ENCODE measurements at places on chromosomes 16 and 17. TPM values are rescaled to one million over a fixed set of nuclear protein-coding genes. Genes with fewer than 3 reads are reported as not detected.

Gene DDX42
- total RNA-seq: 118 TPM

Gene PPY
- total RNA-seq: 0.44 TPM

Gene KCNH4
- total RNA-seq: 0.36 TPM

Gene DCAKD
- total RNA-seq: 19.3 TPM

Gene SULT1A2
- 0.12 TPM for total RNA-seq

Gene PYDC1
- total RNA-seq: not detected

Gene PHAF1
- 25.6 TPM for total RNA-seq

Gene HEATR9
- total RNA-seq: not detected

Gene FBXO39
- total RNA-seq: not detected

Gene DYNLRB2
- not detected for total RNA-seq

Gene HES7
- 2.1 TPM for total RNA-seq

Gene BAHCC1
- 6.5 TPM for total RNA-seq

Gene CBX1
- total RNA-seq: 76.1 TPM

Gene ZNF598
- total RNA-seq: 54.4 TPM

Gene CASKIN2
- 12.1 TPM for total RNA-seq

Gene TMC7
- total RNA-seq: 6.9 TPM

Gene ST6GALNAC2
- 0.58 TPM for total RNA-seq

Gene NOS2
- total RNA-seq: 0.14 TPM

Gene CRYBA1
- not detected for total RNA-seq

Gene PRCD
- total RNA-seq: 0.08 TPM

Gene APOBR
- total RNA-seq: 0.06 TPM

Gene ERBB2
- 34.4 TPM for total RNA-seq

Gene LGALS9C
- total RNA-seq: not detected

Gene ATP1B2
- 0.17 TPM for total RNA-seq

Gene ZDHHC1
- total RNA-seq: 6.9 TPM

Gene LSM12
- total RNA-seq: 53.4 TPM

Gene CMTM2
- not detected for total RNA-seq

Gene TMED6
- not detected for total RNA-seq

Gene CTRB1
- not detected for total RNA-seq

Gene PIK3R5
- total RNA-seq: 0.09 TPM

Gene ZNF750
- not detected for total RNA-seq

Gene CACNG1
- 0.21 TPM for total RNA-seq

Gene SERPINF2
- 3.1 TPM for total RNA-seq

Gene ATMIN
- total RNA-seq: 28.7 TPM

Gene KAT7
- total RNA-seq: 27.5 TPM

Gene NTN3
- 0.06 TPM for total RNA-seq

Gene SLC47A1
- total RNA-seq: 20.2 TPM

Gene TBC1D3I
- total RNA-seq: 0.10 TPM

Gene NPIPB13
- total RNA-seq: 2.7 TPM

Gene NTHL1
- 48.3 TPM for total RNA-seq

Gene GP1BA
- total RNA-seq: not detected

Gene TIGD7
- 1.2 TPM for total RNA-seq

Measured in A549 treated with Hydrocortisone at 1 μM for 4 hours (cell line).